ENCODE measurements at places on chromosomes 13 and 19.

DNA sequence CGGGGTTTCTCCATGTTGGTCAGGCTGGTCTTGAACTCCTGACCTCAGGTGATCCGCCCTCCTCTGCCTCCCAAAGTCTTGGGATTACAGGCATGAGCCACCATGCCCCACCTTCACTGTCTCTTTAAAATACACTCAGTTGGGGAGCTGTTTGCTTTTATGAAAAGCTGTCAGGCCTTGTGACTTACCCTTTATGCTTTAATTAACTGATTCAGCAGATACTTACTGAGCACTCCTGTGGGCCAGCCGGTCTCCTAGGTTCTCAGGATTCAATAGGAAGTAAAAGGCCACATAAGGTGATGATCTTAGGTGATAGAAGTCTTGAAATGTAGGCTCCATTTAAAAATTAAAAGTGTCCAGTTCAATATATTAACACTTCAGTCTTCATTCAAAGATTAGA, 7.5 kb downstream of the UBAC2 start:
- DNase-seq: no peak

DNA sequence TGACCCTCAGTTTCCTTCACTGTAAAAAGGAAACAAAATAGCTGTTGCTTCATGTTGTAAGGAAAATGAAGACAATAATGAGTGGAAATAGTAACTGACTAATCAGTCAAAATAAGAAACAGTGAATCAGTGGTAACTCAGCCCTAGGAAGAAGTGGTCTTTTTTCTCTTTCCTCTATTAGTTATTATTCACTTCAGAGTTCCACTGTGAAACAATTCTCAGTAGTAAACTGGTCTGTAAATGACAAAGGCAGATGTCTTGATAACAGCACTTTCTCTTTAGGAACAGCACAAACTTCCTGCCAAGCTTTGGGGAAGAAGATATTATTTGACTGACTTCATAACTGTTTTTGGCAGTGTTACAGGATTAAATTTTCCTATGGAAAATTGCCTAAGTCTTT, 600.5 kb upstream of the KLHL1 start:
- DNase-seq: no peak

DNA sequence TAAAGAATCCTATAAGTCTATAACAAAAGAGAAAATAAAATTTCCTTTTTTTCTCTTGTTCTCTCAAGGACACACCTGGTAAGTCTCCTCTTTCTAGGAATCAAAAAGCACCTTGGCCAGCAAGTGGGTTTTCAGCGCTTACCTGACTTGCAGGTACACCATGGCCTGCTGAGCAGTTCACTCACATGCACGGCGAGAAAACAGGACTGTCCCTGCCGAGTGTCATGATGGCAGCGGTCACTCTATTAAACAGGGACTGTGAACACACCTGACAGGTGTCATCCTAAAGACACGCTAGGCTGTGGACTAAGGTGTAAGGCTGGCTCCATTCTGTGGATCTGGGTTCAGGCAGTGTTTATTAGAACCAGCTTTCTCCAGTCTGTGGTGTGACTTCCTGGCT, 170.2 kb downstream of the TEX29 start:
- no peak for DNase-seq

DNA sequence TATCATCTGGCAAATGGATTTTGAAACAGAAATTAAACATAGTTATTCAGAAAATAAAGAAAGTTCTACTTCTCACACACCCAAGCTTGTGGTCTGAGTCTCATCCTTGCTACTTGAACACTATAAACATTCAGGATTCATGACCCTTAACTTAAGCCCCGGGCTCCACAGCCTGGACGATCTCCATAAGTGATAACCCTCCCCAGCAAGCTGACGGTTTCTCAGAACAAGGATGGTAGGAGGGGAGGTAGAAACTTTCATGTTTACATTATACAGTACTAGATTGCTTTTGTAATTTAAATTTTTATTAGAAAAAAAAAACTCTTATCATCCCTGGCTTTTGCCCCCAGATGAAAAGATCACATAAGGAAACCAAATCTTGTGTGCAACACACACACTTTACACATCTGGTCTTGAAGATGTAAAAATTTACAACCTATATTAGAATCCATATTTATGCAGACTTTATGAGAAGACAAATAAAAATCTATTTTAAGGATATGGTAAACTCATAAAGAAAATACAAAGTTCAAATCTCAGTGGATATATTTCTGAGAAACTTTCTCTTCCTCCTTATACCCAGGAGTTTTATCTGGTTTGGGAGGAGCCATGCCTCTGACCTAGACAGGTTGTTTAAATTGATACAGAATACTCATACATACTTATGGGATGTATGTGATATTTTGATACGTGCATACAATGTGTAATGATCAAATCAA, 20.0 kb upstream of the ATP12A start:
- no peak for DNase-seq

DNA sequence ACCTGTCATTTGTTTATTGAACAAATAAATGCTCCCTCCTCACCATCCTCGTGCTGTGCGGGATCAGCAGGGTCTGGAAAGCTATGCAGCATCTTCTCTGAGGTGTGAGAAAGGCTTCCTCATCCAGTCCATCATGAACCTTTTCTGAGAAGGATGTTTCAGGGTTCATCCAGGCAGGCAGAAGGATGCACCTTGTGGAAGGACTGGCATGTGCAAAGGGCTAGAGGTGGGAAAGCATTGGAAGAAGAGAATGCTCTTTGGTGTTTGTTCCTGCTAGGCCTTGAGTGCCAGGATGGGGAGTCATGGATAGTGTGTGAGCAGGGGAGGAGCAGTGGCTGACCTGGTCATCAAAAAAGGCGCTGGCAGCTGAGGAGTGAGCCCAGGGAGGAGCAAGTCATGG, 6.6 kb downstream of the PALM start:
- DNase-seq: no peak

DNA sequence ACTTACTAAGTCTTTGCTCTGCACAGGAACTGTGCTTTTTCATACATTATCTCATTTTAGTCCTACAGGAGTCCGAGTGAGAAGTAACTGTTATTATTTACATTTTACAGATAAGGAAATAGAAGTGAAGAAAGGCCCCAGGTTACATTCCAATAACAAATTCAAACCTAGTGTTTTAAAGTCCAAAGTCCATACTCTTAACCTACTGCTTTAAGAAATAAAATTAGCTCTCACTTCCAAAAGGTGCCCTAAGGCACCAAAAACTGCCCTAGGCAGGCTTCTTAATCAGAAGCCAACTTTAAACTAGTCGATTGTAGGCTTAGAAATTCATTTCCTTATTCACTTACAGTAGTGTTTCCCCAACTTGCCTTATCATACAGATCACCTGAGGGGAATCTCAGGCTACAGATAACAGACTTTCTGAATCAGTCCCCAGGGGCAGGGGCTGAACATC, 555.9 kb downstream of the DIAPH3 start:
- no peak for DNase-seq

DNA sequence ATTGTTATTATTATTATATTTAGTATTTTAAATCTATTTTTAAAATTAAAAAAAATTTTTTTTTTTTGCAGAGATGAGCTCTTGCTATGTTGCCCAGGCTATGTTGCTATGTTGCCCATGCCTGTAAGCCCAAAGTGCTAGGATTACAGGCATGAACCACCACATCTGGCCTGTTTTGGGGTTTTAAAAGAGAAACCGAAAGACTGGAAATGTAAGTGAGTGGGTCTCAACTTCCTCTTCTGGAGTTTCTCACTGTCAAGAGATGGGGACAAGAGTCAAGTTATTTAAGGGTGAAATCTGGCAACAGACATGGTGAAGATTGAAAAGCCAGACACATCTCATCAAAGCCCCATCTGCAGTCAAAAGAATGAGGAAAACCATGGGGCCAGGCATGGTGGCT, 4.2 kb upstream of the OR7G3 start:
- DNase-seq: no peak

GRCh38 chr13:98819382-98820010, 67.0 kb upstream of the SLC15A1 start:
- no peak for DNase-seq

GRCh38 chr13:40210865-40211585, 455.4 kb downstream of the FOXO1 start:
- DNase-seq: no peak

GRCh38 chr19:32649751-32650150, 25.2 kb downstream of the ANKRD27 start:
- DNase-seq: no peak

DNA sequence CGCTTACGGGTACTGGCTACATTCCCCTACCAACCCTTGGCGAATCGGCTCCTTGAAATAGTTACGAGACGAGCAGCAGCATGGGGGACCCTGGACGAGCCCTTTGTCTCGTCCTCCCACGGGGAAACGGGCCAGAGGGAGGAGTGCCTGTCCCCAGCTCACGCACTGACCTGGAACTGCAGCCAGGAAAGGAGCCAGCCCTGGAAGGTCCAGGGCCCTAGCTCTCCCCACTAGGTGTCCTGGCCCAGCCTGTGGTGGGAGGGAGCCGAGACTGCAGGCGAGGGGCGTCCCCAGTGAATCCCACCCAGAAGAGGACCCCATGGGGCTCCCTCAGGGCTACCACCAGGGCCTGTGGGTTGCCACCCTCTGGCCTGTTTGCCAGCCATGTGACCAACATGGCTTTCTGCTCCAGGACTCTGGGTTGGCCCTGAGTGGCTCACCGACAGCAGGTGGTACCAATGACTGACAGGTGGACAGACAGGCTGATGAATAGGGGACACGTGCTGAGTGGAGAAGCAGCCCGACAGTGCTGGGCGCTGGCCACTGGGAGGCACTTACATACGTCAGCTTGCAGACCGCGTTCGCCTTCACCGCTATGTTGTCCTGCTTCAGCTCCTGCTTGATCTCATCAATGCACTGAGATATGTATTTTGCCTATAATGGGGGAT, 13.2 kb downstream of the AP3D1 start:
- no peak for DNase-seq

DNA sequence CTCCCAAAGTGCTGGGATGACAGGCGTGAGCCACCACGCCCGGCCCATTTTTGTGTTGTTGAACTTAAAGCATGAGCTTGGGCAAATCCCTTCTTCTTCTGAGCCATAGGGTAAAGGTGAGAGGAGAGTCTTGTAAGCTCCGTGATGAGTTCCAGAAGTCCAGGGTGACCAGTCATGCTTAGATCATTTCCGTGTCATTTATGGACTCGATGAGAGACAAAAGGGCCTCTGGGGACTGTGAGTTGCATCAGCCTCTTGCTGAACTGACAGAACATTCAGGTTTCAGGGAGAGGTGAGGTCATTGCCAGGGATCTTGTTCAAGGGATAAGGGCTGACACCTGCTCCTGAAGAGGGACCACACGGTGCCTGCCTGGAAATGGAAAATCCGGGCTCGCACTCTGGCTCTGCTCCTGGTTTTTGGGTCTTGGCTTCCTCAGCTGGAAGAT, 53.6 kb downstream of the GADD45B start:
- peak; percentile 87 for DNase-seq

DNA sequence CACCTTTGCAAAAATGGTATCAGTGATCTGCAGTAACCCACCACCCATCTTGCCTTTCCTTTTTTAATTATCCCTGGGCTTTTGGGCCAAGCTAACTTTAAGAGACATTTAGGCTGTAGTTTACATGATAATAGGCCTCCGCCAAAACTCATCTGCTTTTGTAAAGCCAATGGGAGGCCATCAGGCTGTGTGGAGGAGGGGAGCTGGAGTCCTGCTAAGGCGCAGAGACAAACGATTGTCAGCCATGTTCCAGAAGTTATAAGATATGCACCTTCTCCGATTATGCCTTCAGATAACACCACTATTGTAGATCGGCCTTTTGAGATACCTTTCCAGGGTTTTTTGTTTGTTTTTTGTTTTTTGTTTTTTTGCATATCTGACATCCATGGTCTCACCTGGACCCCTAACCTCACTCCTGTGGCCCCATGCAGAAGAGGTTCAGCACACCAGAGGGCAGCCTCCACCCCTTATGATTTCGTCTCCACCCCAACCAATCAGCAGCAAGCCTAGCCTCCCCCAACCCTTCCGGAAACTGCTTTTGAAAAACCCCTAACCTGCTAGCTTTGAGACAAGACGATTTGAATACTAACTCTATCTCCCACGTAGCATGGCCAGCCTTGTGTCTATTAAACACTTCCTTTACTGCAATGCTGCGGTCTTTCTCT, 113.9 kb upstream of the UBL3 start:
- DNase-seq: no peak

- peak; percentile 37 for DNase-seq
These were observed 2.5 kb upstream of the LHB start for GRCh38 chr19:49019242-49019932.

DNA sequence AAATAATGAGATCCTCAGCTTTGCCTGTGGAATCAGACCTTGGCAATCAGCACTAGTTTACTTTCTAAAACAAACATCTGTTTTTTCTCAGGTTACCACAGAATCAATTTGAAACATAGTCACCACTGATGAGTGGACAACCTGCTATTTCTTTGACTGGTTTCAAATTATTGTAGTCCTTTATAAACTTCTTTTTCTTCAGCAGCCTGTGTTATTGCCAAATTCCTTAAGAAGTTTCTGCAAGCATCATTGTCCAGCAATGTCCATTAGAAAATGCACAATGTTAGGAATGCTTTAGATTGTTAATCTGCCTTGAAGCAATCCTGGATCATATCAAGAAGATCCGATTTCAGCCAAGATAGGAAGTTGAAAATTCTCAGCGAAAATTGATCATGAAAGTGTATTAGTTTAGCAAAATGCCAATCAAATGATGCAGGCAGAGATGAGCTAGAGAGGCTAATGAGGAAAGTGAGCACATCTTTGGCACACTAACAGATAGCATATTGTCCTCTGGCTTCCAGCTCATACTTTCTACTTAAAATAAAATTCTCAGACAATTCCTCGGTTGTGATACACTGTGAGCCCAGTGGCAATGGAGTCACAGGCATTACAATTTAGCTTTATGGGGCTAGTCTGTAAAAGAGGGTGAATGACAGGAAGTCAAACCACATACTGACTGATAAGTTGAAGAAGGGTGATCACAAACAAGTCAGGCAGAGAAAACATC, 270.6 kb downstream of the SLITRK6 start:
- DNase-seq: no peak

GRCh38 chr19:4487572-4487971, 15.5 kb downstream of the HDGFL2 start:
- no peak for DNase-seq

DNA sequence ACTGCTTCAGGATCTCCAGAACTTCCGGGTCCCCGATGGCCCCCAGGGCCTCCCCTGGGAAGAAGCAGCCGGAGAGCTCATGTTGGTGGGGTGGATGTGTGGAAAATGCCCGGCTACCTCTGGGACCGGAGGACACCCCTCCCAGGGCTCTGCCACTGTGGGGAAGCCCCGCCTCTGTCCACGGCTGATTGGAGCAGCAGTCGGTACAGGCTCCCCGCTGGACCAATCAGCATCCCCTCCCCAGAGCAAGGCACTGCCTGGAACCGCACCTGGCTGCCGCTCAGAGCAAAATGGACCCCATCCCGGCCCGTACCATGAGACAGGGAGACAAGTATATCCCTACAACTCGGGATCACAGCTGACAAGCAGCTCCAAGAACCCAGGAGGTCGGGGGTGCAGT, 6.4 kb downstream of the DOHH start:
- DNase-seq: peak; percentile 85
